ENCODE measurements at places on chromosomes 12 and 14. TPM values are rescaled to one million over a fixed set of nuclear protein-coding genes. Genes with fewer than 3 reads are reported as not detected.

The HNRNPC gene
- 1,492 TPM for total RNA-seq

The VRTN gene
- not detected for total RNA-seq

GRCh38 chr12:122880668-122881067 lies 15.3 kb downstream of the VPS37B start:
- no peak for DNase-seq

The MYH6 gene
- total RNA-seq = 2.1 TPM

The BBOF1 gene
- 1.4 TPM for total RNA-seq

DNA sequence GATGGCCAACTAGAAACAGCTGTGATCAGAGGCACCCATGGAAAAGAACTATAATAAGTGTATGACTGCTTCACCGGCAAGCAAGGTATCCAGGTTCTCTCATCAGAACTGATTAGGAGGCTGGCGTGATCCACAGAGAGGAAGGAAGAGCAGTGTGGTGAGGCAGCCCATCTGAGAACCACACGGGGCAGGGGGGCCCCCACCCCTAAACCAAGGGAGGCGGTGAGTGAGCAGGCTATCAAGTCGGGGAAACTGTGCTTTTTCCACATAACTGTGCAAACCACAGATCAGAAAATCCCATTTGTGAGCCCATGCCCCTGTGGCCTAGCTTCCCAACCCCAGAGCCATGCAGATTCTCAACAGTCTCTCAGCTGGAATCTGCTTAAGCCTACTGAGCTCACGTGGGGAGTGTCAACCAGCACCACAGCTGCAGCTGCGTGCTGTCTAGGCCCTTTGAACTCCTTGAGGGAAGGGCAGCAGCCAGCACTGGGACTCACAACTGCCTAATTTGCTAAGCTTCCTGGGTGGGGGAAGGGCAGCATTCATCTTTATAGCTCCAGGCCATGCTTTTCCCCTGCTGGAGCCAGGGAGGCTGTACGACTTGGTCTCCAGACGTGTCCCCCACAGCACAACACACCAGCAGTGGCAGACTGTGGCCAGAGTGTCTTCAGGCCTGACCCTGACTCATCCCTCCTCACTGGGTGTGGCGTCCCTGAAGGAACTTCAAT lies 444.4 kb upstream of the ATP2B1 start:
- DNase-seq = no peak

The LALBA gene
- total RNA-seq = not detected

GRCh38 chr12:80681-81190 lies 14.2 kb downstream of the IQSEC3 start:
- DNase-seq = no peak

GRCh38 chr14:50319721-50320120 lies 7.6 kb downstream of the DMAC2L start:
- DNase-seq = no peak

- DNase-seq = peak; percentile 85
Measured at GRCh38 chr12:49347311-49348193, 864 bp downstream of the DNAJC22 start.

Data from activated T-cell treated with anti-CD3 and anti-CD28 coated beads, Interleukin-2, amount 50 U/mL, for 72 hours (primary cell).